Osteocyte (in vitro differentiated cells): ENCODE measurements at places on chromosomes 16 and 17. TPM values are rescaled to one million over a fixed set of nuclear protein-coding genes. Genes with fewer than 3 reads are reported as not detected.

LRRC36 gene
- total RNA-seq: not detected in 2 replicates

DNA sequence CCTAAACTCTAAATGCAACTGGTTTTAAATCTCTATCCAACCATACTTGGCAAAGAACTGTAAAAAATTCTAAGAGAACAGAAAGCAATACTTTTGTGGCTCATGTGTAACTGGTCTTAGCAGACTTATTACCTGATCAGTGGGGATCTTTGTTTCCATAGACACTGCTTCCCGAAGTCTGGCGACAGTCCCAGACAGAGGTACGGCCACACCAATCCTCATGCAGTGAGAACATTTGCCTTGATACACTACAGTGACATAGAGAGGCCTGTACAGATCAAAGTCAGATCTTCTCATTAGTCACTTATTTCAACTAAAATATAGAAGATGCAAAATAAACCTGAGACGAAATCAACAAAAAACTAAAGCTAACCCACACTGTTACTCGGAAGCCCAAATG lies 43.9 kb downstream of the USP31 start:
- no peak for DNase-seq

FOXN1 gene
- not detected in 2 replicates for total RNA-seq

PNMT gene
- 1.9 and 2.4 TPM in 2 replicates for total RNA-seq

DNA sequence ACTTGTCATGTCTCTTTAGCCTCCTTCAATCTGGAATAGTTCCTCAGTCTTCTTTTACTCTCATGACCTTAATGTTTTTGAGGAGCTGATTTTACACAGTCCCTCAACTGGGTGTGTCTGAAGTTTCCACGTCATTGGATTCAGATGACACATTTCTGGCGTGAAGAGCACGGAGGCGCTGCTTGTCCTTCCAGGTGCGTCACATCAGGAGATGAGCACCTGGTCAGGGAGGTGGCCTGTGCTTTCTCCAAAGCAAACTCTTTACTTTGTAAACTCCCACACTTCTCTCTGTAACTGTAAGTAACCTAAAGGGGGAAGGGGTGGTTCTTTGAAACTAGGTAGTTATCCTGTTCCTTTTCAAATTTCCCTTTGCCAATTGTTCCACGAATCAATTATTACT lies 52.5 kb upstream of the MNT start:
- DNase-seq: no peak

GRCh38 chr16:54447576-54448440 lies 161.2 kb upstream of the IRX3 start:
- DNase-seq: no peak

DNA sequence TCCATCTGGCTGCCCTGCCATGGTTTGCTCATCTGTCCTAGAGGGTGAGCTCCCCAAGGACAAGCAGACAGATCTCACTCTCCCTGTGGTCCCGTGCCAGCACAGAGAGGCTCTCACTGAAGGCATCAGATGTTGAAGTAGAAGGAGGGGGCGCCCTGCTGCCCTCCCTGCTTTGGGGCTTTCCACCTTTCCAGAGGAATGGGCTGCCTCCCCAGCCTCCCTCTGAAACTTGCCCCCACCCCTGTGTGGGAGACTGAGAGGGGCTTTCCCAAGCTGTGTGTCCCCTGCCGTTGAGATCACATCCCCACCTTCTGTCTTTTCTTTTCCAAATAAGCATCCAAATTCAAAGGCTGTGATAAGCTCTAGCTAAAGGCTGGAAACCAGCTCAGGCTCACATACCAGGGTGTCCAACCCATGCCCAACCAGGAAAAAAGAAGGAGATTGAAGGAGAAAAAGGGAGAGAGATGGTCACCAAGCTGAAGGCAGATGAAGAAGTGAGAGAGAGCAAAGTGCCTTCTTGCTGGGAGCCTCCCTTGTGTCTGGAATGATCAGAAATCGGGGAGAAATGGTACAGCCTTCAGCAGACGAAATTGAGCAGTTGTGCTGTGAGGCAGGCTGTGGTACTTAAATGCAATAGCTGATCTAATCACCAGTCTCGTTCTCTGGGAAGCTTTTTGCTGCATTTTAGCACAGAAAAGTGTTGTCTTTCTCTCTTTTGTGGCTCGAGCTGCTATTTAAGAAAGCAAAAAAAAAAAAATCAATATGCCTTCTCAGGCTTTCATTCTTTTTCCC lies 145.9 kb upstream of the LHX1 start:
- DNase-seq: no peak
